ENCODE measurements at places on chromosomes 2 and 18.

- no peak for DNase-seq
Measured at GRCh38 chr2:109507217-109507616, 106.5 kb downstream of the SEPTIN10 start.

DNA sequence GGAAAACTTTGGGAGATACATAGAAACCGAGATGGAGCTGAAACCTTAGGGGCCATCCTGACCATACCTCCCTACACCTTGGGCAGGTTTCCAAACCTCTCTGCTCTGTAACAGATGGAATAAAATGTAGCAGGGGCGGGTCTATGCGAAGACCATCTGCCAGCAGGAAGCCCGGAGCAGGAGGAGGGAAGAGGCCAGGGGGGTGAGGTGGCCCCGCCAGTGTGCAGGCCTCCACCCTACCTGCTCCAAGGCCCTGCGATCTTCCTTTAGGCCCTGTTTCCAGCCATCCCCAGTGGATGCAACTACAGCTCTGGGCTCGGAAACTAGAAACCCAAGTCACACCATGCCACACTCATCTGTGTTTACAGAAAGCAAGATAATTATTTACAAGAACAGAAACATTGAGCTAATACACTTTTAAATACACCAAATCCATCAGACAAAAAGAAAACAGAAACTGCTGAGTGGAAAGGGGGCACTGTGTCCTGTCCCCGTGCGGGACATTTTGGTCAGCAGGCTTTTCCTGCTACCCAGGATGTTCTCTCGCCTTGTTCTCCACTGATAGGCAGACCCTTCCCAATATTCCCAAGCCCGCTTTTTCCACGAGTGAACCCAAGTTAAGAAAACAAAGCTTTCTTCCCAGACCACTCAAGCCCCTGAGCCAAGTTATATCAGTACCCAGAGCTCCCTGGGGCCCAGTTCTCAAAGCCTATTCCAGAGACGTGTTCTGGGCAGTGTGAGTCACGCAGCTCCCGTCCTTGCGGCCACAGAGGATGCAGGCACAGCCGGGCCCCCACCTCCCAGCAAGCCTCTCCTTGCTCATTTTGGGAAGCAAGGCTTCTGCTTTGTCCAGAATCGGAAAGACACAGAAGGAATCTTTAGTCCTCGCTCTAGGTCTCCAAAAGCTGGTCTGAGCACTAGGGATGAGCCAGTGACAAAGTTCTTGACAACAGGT, 17.3 kb downstream of the CIB4 start:
- DNase-seq, result no peak

DNA sequence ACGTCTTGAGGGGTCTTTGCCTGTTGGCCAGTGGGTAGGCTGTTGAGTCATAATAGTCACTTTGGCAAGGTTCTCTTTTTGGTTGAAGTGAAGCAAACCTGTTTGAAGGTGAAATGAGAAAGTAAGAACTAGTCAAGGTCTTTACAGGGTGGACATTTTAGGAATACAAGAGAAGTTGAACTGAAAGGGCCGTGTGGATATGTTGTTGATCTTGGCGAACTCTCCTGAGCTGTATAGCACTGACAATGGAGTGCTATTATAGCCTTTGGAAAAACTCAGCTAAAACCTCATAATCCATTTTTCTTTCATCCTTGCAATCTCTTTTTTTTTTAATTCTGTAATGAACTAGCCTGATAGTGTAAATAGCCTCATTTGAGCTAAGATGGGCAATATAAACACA, 248.1 kb downstream of the MEIS1 start:
- no peak for DNase-seq

DNA sequence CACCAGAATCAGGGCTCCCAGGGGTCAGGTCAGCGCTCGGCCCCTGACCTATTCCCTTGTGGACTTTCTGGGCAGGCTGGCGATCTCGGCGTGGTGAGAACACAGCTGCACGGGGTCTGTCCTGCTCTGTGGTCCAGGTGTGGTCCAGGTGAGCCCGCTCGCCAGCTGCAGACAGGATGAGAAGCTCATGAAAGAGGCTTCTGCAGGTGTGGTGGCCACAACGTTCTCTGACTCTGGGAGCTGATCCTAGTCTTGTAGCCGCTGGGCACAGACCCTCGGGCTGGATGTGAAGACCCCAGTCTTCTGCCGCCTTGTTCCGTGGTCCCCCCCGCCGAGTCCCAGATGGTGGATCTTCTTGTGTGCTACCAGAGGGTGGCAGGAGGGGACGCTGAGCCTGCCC, 129.7 kb downstream of the RTP5 start:
- no peak for DNase-seq

- DNase-seq, result no peak
Measured at GRCh38 chr2:144254342-144255235, 265.3 kb downstream of the ZEB2 start.

DNA sequence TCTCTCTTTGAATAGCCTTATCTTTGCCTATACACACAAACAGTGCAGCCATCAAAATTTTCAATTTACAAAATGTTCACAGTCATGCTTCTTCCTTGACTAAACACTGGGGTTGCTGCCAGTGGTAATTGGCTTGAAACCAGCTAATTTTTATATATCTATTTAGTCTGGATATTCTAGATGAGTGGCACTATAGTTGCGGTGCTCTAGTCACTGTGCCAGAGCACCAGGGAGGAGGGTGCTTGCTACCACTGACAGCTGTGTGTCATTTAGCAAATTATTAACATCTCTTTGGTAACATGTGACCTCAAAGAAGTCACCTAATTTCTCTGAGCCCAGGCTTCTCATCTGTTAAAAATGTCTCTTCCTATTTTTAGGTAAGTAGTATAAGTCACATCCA, 130.4 kb downstream of the MEIS1 start:
- DNase-seq, result no peak
